ENCODE measurements at places on chromosomes 7 and 10.

DNA sequence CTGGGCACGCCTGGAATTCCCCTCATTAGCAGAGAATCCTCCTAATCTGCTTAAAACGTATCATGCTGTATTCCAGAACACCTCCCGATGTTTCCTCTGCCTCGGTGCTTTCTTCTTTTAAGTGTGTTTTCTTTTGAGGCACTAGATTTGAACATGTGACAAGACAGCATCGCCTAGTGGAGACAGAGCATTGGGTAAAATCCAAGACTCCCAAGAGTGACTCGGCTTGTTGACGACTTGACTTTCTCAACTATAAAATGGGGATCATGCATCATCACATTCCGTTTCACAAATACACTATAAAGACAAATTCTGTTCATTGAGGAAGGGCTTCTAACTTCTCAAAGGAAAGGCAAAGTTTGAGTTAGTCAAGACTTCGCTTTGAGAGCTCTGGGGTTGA lies 105.6 kb upstream of the RNF32 start:
- no peak for DNase-seq

DNA sequence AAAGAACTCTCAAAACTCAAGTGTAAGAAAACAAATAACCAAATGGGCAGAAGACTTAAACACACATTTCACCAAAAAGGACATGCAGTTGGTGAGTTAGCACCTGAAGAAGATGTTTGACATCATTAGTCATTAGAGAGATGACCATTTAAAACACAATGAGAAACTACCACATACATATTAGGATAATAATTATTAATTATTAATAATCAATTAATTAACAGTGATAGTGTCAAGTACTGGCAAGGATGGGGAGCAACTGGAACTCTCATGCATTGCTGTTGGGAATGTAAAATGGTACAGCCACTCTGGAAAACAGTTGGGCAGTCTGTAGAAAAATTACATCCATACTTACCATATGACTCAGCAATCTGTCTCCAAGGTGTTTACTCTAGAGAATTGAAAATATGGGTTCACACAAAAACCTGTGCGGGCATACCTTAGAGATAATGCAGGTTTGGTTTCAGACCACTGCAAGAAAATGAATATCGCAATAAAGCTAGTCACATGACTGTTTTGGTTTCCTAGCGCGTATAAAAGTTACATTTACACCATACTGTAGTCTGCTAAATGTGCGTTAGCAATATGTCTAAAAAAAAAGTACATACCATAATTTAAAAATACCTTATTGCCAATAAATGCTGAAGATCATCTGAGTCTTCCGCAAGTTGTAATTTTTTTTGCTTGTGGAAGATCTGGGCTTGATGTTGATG lies 30.3 kb downstream of the ARID5B start:
- DNase-seq = no peak

GRCh38 chr7:28483908-28484605 lies 71.7 kb downstream of the CREB5 start:
- no peak for DNase-seq

- DNase-seq = no peak
Observed at GRCh38 chr7:106767498-106768323, 97.4 kb upstream of the PIK3CG start.

- DNase-seq = no peak
Observed at GRCh38 chr10:114166043-114166442, 8.0 kb downstream of the CCDC186 start.

- no peak for DNase-seq
Observed at GRCh38 chr10:48266528-48266927, 8.0 kb downstream of the FRMPD2 start.

DNA sequence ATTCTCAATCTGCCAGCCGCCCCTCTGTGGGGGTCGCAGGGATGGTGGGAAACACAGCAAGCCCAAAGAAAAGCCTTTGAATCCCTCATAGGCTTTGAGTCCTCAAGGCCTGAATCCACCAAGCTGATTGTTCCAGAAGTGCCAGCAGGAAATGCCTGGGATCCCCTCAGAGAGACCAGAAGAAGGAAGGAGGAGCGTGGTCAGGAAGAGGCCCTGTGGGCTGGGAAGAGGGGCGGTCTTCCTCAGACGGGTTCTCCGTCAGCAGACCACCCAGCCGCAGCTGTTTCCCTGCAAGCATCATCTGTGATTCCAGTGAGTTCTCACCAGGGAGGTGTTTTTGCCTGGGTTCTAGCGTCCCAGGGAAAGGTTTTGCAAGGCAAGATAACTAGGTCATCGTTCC lies 190.0 kb upstream of the KLF6 start:
- no peak for DNase-seq

DNA sequence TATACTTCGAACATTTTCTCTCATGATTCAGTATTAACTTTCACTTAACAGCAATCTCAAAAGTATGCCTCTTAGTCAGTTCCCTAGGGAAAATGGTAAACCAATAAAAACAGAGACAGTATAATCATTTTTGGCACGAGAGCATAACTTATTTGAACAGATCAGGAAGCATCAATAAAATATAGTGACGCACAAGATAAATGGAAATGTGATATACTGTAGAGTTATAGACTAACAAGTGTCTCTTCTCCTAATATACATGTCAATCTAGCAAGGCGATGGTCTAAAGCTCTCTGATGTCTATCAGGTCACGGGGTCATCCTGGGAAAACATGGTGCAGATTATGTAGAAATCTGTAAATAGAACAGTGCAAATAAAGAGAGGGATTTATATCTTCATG lies 131.6 kb downstream of the HGF start:
- no peak for DNase-seq

DNA sequence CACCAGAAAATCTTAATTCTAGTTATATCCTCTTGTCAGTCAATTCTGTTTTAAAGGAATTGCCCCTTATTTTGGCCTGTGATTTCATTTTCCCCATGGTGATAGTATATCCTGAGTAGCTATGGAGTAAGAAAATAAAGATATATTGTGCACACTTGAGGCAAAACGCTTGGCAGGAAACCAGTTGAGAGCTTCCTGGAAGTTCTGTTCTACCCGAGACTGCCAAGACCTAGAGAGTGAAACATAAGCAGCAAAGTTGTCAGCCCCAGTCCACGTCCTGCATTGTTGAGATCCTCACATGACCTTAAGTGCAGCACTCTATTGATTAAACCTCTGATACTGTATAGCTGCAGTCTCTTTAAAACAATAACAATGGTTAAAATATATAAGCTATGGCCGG lies 235.2 kb downstream of the CDC14C start:
- DNase-seq = no peak

- DNase-seq = no peak
Observed at GRCh38 chr10:97412891-97413304, 11.8 kb upstream of the RRP12 start.

DNA sequence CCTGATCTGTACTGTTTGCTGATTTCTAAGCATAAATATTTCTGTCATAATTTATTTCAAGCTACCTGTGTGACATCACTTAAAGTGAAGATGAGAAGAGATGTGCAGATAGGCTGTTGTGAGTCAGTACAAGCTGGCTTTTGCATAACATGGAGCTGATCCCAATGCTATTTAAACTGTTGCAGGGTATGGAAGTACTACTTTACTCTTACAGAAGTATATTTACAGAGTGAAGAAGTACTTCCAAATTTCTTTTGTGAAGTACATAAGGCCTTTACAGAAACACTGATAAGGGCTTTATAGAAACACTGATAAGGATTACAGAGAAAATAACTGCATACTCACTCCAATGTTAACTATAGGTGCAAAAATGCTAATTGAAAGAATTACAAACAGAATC lies 911.6 kb downstream of the LRMDA start:
- no peak for DNase-seq

GRCh38 chr7:4799508-4800268 lies 24.3 kb downstream of the AP5Z1 start:
- no peak for DNase-seq

- no peak for DNase-seq
Observed at GRCh38 chr10:49220031-49220430, 31.8 kb upstream of the TMEM273 start.

DNA sequence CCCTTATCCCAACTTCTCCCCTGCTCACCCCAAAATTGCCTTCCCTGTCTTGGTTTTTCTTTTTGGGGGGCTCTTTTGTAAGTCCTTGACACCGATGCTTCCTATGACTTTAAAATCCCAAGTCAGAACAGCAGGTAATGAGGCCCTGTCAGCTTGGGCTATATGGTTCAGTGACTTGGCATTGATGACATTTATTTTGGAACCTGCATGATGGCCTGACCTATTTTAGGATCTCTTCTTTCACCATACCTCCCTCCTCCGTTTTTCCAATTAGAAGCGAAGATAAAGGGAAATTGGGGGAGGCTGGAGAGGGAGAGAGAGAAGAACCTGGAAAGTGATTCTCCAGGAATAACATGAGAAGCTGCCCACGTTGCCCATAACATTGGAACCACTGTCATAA lies 424.9 kb upstream of the AUTS2 start:
- no peak for DNase-seq

- no peak for DNase-seq
Observed at GRCh38 chr7:93021748-93022147, 96.0 kb downstream of the SAMD9 start.

DNA sequence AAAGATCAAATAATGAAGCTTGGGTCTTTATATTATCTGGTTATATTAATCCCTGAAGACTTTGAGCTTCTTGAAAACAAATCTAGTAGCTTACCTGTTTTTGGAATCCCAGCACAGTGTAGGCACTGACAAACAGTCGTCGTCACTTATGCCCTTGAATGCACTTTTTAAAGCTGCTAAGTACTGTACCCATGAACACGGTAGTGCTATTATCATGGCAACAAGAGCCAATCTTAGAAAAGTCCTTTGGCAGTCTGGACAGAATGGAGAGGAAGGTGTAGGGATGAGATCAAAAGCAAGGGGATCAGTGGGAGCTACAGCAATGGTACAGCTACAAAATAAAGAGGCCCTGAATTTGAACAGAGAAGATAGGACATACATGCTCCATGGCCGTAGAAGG lies 9.4 kb downstream of the SLC25A13 start:
- DNase-seq = no peak

DNA sequence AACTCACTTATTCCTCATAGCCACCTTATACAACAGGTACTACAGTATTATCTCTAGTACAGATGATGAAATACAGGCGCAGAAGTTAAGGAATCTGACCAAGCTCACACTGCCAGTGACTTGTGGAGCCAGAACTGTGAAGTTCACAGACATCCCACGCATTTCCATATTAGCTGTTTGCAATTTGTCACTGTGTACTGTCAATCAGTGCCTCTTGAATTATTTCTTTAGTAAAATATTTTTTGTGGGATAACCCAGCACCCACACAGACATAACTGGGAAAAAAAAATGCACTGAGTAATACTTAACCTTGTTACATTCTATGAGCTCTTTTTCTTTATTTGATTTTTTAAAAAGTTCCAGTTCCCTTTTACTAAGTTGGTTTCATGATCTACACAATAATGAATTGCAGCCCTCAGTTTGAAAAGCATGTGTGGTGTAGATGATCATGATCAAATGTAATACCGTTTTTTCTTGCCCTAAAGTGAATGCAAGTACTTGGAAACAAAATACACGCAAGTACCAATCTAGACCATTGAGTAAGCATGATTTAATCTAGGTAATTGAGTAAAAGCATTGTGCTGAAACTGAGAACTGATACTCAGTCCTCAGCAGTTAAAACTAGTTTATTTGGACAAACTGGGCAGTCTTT lies 14.1 kb downstream of the CUL1 start:
- DNase-seq = no peak

- DNase-seq = no peak
Observed at GRCh38 chr7:148556892-148557291, 33.7 kb upstream of the C7orf33 start.

DNA sequence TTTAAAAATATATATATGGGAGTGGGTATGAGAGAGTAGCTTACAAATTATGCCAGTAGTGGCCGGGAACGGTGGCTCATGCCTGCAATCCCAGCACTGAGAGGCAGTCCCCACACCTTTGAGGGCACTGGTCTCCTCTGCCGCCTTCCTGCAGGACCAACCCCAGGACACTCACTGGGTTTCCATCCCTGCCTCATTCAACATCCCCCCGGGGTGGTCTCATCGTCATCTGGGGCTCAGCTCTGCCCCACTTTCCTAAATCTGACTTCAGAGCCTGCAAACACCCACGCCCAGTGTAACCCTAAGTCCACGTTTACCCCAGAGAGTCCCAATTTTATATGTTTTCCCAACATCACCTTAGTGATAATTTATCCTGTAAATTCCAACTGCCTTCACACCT lies 96.5 kb downstream of the DIP2C start:
- no peak for DNase-seq

GRCh38 chr7:124992851-124993562 lies 63.4 kb upstream of the POT1 start:
- no peak for DNase-seq

GRCh38 chr10:86872757-86873156 lies 84.7 kb downstream of the MMRN2 start:
- DNase-seq = no peak

DNA sequence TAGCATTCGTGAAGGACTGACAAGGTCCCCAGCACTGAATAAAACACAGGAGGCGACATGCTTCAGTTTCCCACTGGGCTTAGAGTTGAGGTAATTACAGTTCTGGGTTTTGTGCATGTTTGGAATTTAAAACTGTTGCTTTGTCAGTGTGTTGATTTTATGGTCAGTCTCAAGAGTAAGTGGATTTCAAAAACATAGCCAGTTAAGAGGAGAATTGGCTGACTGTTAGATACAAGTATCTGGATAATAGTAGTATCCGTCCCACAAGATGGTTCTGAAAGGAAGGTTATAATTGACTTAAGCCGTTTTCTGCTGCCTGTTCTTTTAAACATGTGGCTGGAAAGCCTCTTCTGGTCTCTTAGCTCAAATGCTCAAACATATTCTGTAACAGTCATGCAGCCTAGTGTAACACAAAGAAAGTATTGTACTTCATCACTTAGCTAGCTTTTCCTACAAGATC lies 170.9 kb downstream of the POLR1F start:
- DNase-seq = no peak

- peak; percentile 84 for DNase-seq
Observed at GRCh38 chr7:11831736-11832495, at the start of gene THSD7A. THSD7A (minus strand) TSS chr7:11832198; CDS start chr7:11831946, 252 bp downstream.

- DNase-seq = no peak
Observed at GRCh38 chr10:124283949-124284250, 134.8 kb downstream of the OAT start.

DNA sequence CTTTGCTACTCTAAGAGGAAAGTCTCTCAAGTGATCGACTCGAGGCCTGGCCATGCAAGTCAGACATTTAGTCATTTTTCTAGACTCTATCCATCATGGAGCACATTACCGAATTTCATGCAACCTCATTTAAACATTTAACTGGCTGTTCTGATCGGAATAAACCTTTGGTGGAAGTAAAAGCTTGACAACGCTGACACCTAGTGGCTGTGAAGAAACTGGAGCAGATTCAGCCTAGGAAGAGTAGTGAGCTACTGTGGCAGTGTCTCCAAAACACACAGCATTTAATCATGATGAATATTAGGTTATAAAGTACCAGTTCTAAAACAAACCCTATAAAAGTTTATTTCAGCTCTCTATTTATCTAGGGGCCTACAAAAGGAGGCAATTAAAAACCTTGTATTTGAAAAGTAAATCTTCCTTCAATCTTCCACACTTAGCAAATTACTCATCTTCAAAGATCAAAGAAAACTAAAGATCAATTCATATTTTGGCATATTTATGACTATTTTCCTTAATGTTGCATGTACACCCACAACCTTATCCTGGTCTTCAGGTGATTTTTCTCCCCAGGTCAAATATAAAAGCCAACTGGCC lies 175.0 kb downstream of the CTNNA3 start:
- DNase-seq = peak; percentile 64

GRCh38 chr10:95864906-95865813 lies 42.6 kb upstream of the CC2D2B start:
- DNase-seq = no peak

GRCh38 chr10:89073719-89074118 lies 83.1 kb downstream of the FAS start:
- DNase-seq = no peak
